Stimulated activated CD8-positive, alpha-beta memory T cell treated with anti-CD3 and anti-CD28 coated beads, Interleukin-7, amount 100 ng/mL, for 48 hours (primary cell): ENCODE measurements at places on chromosomes 3 and 15.

GRCh38 chr3:80733522-80734176, 965.9 kb upstream of the ROBO1 start:
- DNase-seq = no peak

- DNase-seq = no peak
Observed at GRCh38 chr15:80699981-80700380, 4.9 kb downstream of the ABHD17C start.

GRCh38 chr3:67381667-67382272, 272.6 kb downstream of the SUCLG2 start:
- DNase-seq = no peak

DNA sequence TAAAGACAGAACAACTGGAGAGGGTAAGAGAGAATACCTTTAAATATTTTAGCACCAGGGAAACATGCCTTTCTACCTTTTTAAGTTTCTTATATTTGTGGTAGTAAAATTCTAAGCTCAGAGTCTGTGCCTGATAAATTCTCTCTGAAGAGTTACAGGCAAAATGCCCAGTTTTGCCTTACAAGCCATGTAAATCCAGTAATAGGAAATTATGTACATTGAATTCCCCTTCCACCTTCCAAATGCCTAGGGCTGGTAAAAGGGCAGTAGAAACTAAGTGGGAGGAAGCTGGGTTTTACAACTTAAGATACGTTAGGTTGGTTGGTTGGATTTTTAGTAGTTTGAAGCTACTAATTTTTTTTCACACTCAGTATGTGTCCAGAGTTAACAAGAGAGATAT, 43.1 kb upstream of the TP63 start:
- no peak for DNase-seq

GRCh38 chr15:75198560-75199356, 2.9 kb upstream of the C15orf39 start:
- no peak for DNase-seq

DNA sequence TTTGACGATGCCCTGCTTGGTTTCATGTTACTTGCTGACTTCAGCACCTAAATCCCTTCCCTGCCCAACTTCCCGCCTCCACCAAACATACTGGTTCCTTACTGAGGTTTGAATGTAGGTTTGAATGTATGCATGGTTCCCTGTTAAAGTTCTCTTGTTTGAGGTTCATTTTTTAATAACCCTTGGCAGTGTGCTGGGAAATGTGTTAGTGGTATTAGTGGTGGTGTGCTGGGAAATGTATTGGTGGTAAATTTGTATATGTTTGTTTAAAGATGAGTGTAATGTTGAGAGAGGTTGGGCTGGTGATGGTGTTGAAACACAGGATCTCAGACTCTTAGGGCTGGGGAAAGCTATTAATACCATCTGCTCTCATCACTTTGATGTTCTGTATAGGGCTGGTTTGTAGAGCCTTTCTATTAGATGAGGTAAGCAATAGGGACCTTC, 392.7 kb downstream of the PTPRG start:
- no peak for DNase-seq

- no peak for DNase-seq
Observed at GRCh38 chr3:57757642-57758297, 1.7 kb downstream of the SLMAP start.

DNA sequence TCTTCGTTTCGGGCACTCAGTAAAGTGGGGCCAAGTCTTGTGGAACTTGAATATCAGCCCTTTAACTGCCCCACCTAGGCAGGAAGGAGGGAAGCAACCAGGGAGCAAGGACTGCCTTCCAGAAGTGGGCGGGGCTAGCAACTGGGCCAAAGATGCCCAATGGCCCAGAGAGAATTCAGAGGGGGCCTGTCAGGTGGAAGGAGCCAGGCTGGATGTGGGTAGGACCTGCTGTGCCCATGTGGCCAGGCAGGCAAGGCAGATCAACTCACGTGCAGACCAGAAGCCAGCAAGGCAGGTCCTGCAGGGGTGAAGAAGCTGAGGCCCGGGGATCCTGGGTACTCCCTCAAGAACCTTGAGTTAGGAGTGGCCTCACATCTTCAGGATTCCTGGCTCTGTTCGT, 5.5 kb downstream of the MAP6D1 start:
- no peak for DNase-seq

GRCh38 chr15:51830276-51830806, 888 bp downstream of the TMOD3 start:
- DNase-seq = no peak

- no peak for DNase-seq
Observed at GRCh38 chr3:141477224-141477623, 9.6 kb upstream of the RASA2 start.

- no peak for DNase-seq
Observed at GRCh38 chr3:177341736-177342419, 144.6 kb upstream of the TBL1XR1 start.

GRCh38 chr3:18216996-18217395, 208.1 kb downstream of the SATB1 start:
- DNase-seq = no peak

DNA sequence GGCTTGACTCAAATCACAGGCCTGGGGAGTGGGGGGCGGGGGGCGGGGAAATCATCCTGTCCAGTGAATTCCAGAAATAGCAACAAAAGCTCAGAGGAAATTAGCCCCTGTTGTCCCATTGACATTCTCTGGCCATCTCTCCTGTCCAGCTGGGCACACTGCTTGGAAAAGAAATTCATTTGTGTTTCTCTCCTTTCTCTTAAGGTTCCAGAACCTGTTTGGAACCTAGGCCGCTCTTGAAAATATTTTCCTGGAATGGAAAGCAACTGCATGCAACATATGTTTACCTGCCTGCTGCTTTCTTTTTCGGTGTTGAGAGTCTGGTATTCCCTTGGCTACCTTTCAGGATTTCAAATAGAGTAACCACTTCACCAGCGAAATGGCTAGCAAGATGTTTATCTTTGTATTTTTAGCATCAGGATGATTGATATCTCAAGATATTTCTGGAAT, 169.0 kb downstream of the GHSR start:
- DNase-seq = no peak

DNA sequence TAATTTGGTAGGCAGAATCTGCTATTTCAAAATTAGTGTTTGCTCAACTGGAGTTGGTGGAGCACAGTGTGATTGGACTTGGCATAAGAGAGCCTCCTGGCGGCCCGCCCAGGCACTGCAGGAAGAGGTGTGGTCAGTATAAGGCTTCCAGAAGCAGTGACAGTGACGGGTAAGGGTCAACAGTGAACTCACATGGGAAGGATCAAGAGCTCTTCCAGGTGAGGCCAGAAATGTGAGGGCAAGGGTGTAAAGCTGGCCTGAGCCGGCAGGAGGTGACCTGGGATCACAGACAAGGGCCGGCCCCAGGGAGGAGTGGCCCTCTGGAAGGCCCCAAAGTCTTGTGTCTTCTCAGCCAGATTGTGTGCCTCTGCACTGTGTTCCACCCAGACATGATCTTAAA, 93.2 kb upstream of the RNF7 start:
- DNase-seq = peak; percentile 56

DNA sequence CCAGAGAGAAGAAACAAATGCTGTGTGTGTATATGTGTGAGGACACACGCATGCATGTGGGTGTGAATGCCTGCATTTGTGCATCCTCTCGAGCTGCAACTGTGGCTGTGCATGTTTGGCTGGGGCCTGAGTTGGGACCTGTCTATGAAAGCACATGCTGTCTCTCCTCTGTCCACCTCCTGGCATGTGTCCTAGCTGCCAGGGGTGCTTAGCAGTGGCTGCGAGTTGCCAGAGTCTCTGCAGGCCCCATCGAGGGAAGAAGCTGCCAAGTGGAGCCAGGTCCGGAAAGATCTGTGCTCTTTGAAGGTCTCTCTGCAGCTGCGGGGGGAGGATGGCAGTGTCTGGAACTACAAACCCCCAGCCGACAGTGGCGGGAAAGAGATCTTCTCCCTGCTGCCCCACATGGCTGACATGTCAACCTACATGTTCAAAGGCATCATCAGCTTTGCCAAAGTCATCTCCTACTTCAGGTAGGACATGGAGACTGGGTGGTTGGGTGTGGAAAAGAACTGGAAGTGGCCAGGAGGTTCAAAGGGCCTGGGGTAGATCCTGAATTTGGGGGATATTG, 30.7 kb downstream of the NR1I2 start:
- DNase-seq = no peak

GRCh38 chr3:121231872-121232271, 313.9 kb downstream of the POLQ start:
- DNase-seq = no peak

DNA sequence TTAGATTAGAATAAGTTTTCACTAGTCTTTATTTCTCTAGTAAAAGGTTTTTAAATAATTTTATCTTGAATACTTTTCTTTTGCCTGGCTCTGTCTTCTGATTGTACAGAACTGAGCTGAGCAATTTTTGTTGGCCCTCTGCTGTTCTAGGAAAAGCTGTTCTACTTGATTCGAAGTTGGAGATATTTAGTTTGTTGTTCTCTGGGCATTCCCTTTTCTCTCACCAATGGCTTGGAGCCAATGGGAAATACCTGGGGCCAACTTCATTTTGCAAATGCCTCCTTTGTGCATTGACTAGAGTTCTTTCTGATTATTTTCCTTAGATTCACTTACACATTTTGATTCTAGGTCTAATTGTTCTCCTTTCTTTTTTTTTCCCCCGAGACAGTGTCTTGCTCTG, 16.5 kb downstream of the ABHD5 start:
- DNase-seq = no peak

GRCh38 chr15:71677352-71677751, 133.0 kb upstream of the NR2E3 start:
- DNase-seq = no peak

- DNase-seq = no peak
Observed at GRCh38 chr3:155013427-155013826, 66.7 kb upstream of the MME start.

GRCh38 chr3:115165701-115166100, 18.6 kb upstream of the ZBTB20 start:
- no peak for DNase-seq

DNA sequence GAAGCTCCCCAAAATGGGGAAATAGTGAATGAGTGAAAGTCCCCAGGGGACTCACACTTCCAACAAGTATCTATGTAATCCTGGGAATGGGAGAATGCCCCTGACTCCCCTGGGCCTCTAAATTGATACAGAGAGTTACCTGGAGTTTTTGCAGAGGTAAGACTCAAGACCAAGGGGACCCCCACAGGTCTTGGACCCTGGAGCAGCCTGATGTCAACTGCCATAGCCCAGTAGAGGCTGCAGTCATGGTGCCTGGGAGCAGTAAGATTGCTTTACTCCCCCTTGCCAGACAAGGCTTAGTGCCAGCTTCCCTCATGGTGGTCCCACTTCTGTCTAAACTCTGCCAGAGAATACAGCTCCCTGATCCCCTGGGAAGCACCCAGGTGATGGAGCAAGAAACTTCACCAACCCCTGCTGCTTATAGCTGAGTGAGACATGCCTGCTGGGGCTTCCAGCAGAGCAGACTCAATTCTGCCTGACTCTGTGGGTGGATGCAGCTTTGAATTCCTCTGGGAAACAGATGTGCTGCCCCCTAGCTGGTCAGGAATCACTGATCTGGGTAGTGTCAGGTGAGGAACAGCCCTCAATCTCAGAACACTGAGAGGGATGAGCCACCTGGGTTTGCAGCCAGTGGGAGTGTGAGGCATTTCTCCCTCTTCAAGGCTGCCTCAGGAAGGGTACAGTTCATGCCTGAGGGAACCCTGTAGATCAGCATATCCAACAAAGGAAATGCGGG, 485.9 kb downstream of the NSUN3 start:
- DNase-seq = no peak

DNA sequence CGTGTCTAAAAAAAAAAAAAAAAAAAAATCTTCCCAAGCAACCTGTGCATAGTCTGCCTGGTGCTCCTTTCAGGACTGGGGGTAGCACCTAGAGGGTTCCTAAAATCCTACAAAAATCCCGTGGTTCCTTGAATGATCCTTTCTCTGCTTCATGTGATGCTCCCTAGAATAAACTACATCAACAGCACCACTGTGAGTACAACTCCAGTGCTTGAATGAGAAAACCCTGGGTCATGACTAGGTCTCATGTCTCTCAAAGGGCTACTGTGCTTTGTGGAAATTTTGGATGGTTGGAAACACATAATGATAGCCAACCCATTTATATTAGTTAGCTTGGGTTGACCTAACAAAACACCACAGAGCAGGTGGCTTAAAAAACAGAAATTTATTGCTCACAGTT, 243.5 kb downstream of the OPA1 start:
- DNase-seq = no peak

DNA sequence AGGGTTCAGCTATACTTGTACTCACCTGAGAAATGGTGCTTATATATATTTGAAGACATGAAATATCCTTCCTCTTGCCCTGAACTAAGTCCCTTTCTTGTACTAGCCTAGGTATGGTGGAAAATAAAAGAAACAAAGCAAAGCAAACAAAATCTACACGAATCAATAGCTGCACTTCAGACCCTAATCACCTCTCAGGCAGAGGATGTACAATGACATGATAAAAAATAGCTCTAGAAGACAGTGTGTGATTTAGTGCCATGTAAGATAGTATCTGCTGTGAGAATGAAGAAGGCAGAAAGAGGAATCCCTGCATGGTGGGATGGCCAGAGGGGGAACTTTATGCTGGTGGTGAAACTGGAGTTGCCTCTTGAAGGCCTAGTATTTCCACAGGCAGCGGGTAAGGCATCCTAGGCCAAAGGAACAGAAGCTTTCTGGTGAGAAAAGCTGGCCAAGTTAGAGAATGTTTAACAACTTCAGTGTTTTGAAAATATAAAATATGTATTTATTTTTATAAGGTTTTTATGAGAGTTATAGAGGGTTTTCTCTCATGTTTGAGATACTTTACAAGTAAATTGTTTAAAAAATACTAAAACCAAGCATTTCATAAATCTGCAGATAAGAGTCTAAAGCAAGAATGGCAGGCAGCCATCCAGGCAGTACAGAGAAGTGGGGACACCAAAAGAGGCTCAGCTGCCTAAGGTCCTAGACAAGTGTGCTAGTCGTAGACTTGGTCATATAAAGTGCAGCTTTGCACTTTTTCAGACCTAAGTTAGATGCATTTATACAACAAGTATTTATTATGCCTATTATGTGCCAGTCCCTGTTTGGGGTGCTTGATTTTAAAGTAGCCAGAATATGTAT, 14.9 kb downstream of the LEKR1 start:
- DNase-seq = no peak

DNA sequence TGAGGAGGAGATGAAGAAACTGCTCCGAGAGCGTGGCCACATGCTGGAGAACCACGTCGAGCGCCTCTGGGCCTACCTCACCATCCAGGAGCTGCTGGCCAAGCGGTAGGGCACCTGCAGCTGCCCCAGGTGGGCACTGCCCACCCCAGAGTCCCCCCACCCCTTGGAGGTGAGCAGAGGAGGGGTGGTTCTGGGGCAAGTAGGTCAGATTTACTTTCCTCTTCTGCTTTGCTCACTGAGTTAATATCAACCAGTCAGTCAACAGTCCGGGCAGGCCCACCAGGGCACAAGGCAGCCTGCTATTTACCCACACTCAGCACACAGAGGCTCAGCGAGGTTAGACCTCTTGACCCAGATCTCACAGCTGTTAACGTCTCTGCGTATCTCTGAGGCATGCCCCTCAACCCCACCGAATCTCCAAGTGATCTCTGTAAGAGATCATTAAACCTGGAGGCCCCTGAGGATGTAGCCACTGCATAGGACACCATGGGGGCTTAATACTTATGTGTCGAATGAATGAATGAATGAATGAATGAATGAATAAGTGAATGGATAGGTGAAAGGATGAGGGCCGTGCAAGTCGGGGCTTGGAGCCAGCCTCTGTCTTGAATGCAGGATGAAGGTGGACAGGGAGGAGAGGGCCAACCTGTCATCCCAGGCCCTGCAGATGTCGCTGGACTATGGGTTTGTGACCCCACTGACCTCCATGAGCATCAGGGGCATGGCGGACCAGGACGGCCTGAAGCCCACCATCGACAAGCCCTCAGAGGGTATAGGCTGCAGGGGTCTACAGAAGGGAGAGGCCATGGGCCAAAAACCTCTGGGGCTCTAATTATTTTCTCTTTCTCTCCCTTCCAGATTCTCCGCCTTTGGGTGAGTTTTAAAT, 8.0 kb upstream of the ITIH3 start:
- DNase-seq = no peak
